ENCODE measurements at places on chromosomes 13 and 19.

DNA sequence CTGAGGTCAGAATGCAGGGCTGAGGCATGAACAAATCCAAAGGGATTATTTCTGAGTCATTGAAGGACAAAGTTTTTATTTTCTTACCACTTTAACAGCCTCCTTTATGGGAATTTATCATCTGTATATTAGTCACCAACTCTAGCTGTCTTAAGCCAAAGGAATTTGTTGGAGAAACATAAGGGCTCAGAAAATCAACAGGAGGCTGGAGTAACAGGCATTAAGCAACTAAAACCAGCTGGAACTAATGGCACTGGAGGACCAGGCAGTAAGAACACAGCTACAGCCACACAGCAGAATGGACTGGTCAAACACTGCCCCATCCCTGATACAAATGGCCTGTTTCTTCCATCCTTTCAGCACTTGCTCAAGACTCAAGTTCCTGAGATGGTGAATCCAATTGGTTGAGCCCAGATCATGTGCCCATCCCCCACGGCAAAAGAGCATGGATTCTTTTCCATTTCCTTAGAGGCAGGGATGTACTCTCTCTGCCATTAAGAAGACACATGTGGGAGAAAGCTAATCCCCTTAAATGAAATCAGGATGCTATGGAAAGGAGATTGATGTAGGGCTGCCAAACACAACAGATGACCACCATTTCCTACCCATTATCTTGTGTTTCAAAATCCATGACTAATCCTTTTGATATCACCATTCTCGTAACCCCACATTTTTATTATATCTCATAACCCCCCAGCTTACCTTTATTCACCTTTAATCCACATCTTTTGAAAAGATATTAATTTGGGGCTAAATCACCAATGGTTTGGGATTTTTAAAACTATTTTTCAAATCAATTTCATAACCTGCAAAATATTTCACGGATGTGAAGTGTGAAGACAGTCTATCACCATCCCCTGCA is 157.0 kb upstream of the FNDC3A start:
- no peak for DNase-seq

DNA sequence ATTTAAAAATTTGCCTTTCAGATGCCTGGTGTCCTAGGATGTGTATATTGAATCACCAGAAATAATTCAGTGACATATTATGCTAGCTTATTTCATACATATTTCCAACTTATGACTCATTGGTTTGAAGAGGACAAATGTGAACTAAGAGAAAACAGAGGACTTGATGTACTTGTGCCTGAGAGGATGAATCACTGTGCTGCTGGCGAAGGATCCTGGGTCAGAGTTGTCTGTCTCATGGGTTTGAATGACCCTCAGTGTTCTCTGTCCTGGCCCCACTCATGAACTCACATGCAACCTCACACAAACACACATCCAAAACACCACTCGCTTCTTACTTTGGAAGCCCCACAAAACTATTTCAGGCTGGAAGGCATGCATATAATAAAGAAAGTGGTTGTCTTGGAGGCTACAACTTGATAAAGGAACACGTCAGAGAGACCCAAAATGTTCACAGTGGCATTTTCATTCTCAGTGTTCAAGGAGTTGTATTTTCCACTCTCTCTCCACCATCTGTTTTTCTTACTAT is 129.0 kb upstream of the SPRY2 start:
- DNase-seq: peak; percentile 59

DNA sequence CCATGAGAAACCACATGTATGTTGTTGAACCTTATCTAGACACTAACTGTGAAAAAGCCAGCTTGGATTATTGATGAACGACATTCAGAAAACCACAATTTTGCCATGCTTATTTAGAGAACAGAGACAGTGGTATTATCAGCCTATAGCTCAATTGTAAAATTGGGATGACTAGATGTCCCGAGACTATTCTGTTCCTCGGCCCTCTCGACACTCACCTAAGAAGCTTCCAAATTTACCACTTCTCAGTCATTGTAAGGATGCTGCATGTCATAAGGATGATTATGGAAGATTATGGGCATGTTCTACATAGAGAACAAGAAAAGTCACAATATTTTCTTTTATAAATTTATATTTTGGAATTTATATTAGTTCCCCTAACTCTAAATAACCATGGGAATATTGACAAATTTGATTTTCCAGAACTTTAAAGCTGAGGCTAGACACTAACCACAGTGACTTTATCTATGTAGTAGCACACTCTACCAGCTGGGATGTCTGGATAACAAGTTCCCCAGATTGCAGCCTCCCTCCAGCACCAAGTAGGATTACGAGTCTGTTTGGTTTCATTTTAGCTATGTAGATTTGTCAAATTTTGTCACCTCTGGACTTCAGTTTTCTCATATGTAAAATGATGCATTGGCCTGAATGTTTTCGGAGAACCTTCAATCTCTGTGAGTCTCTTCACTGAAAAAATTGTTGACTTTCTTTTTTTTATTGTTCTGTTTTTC is 513.6 kb downstream of the IRS2 start:
- DNase-seq: no peak

DNA sequence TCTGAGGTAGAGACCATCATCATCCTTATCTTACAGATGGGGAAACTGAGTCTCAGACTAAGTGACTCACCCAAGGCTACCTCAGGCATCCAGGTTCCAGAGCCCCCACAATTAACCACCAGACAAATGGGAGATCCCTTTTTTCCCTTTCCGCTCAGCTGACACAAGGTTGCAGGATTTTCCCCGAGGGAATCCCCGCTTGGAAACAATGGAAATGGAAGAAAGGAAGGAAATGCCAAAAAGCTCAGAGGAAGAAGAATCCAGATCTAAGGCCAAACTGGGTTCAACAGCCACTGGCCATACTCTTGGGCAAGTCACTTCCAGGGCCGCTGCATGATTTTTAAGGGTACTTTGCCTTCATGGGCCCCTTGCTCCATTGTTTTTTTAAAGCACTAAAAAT is 1.6 kb downstream of the ZNF71 start:
- DNase-seq: no peak

DNA sequence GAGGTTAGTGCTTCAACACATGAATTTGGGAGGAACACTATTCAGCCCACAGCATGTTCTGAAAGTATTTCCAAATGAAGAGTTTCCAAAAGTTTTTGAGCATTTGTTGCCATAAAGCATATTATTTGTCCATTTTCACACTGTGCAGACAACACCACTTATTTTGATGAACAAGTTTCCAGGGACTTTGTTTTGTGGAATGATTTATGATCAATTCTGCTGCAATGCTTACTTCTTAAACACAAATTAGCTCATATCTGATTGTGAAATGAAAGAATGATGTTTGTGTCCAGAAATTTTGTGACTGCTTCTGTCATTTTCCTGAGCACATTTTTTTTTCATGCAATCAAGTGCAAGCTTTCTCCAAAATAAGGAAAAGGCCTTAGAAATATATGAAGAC is 205.3 kb downstream of the RAP2A start:
- DNase-seq: no peak

DNA sequence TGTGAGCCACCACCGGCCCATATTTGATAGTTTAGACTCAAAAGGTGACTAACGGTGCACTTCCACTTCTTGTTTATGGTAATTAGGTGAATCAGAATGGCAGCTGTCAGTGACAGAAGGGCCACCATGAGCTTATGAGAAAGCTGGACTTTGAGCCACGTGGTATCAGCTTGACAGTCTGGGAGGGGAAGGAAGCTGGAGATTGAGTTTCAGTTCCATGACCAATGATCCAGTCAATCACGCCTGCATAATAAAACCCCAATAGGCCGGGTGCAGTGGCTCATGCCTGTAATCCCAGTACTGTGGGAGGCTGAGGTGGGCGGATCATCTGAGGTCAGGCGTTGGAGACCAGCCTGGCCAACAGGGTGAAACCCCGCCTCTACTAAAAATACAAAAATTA is 8.2 kb downstream of the EID2B start:
- peak; percentile 84 for DNase-seq

DNA sequence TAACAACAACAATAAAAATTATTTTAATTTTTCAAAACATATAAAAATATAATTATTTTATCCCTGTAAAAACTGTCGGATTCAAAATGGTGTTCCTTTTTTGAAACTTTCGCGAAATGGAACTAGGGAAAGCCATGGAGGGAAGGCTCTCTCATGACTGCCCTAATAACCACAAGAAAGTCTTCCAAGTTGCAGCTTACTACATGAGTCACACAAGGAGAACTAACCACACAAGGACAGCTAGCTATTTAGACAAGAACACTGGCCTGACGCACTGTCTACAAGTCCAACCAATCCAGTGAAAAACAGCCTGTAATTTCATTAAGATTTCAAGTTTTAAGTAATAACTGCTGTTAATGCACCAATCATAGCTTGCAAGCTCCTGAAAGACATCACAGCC is 319.2 kb upstream of the PCDH9 start:
- DNase-seq: peak; percentile 90

GRCh38 chr13:33612641-33613638 is 205.0 kb upstream of the RFC3 start:
- no peak for DNase-seq

DNA sequence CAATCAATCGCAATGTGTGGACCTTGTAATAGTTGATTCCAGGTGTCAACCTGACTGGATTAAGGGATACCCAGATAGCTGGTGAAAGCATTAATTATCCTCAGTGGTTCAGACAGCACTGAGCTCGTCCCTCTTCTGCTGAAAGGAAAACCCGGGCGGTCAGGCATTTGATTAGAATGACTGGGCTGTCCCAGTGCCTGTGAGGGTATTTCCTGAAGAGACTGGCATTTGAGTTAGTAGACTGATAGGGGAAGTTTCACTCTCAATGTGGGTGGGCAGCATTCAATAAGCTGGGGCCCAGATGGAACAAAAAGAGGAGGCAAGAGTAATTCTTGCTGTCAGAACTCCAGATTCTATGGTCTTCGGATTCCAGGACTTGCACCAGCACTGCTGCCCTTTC is 31.9 kb downstream of the KPNA3 start:
- no peak for DNase-seq

DNA sequence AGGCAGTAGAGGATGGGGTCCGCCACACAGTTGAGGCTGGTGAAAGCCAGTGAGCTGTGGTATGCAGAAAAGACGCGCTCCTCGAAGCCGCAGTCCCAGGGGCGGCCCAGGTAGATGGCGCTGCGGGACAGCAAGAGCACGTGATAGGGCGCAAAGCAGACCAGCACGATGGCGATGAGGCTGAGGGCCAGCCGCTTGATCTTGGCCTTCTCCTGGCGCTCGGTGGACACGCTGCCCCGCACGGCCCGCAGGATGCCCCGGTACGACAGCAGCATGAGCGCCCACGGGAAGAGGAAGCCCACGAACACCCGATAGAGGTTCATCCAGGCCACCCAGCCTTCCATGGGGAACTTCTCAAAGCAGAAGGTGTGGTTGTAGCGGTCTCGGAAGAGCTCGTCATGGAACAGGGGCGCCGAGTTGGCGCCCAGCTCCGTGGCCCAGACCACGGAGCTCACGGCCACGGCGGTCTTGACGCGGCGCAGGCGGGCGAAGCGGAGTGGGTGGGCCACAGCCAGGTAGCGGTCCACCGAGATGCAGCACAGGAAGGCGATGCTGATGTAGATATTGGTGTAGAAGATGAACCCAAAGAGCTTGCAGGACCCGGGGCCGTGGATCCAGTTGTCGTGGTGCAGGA is 6.5 kb upstream of the OPA3 start:
- DNase-seq: no peak

GRCh38 chr19:52397310-52398080 is at the start of gene ZNF528:
Gene ZNF528 (plus strand): TSS chr19:52397849. CDS start chr19:52402014, 4,165 bp downstream.
- peak; percentile 96 for DNase-seq

DNA sequence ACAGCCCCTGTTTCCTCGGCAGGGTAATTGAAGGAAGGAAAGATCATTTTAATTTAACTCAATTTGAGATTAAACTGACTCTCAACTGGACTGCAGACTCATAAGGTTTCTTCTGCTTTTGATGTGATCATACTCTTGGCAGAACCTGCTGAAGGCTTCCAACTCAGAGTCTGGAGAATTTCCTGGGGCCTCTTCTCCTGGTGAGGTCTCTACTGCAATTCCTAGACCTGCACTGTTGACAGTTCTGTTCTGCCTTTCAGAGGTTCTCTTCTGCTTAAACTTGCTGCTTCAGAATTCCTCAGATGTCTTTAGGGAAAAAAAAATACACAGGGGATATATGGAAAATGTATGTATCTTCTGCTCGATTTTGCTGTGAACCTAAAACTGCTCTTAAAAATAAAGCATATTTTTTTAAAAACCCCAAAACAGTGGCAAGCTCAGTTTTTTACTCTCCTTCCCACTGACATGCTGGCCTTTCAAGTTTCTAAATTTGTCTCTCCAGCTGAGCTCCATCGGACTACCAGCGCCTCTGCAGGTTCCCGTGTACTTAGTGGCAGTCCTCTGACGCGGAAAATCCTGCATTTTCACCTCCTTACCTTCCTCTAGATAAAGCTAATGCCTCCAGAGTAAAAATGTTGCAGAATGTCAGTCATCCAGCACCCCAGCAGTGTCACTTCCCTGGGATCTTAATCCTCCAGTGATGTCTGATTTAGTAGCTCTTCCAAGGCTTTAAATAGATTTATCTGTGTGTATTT is 733.5 kb upstream of the SGCG start:
- DNase-seq: no peak

GRCh38 chr19:55090564-55090963 is 14.9 kb downstream of the EPS8L1 start:
- DNase-seq: no peak

DNA sequence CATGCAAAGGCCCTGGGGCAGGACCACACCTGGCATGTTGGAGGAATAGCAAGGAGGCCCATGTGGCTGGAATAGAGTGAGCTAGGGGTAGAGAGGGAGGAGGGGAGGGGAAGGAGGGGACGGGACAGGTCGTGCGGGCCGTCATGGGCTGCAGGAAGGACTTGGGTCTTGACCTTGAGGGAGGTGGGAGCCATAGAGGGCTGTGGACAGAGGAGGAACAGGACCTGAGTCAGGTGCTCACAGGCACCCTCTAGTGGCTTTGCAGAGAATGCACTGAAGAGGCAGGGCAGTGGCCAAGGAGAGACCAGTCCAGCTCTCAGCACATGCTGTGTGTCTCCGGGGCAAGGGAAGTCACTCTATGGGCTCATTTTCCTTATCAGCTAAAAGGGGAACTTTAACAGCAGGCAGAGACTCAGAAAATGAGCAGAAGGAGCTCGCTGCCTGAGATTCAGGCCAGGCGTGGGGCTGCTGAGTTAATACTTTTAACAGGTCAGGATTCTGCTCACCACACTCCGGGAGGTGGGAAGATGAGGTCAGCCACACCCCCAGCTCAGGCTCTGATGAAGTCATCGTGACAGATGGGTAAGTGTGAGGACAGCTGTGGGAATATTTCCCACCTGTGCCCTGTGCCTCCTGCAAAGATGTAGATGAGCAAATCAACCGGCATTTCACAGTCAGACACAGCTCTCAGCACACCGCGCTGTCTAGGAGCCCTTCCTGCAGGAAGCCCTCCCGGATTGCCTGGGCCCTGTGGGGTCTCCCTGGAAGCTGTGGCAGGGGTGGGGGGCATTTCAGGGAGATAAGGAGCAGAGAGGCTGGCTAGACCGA is 6.0 kb upstream of the TNFAIP8L1 start:
- peak; percentile 95 for DNase-seq

DNA sequence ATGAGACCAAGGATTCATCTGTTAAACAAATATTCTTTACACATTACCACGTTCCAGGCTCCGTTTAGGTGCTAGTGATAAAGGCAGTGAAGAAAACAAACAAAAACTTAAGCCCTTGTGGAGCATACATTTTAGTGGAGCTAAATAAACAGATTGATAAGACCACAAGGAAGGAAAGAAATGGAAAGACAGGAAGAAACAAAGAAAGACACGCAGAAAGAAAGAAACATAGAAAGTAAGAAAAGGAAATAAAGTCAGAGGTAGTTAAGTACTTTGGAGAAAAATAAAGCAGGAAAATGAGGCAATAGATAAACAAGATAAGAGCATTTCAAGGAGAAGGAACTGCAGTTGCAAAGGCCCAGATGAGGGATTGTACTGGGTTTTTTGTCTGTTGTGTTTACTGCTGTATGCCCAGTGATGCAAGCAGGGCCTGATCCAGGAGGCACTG is 998 bp downstream of the NFKBIB start:
- no peak for DNase-seq

All from MV-4-11 (cell line).